Fibroblast of lung (primary cell): ENCODE measurements at places on chromosomes 6 and 20. TPM values are rescaled to one million over a fixed set of nuclear protein-coding genes. Genes with fewer than 3 reads are reported as not detected.

The VGLL2 gene
- not detected in 2 replicates for total RNA-seq

- DNase-seq, result no peak
Measured at GRCh38 chr6:167349631-167350274, 24.9 kb downstream of the TTLL2 start.

DNA sequence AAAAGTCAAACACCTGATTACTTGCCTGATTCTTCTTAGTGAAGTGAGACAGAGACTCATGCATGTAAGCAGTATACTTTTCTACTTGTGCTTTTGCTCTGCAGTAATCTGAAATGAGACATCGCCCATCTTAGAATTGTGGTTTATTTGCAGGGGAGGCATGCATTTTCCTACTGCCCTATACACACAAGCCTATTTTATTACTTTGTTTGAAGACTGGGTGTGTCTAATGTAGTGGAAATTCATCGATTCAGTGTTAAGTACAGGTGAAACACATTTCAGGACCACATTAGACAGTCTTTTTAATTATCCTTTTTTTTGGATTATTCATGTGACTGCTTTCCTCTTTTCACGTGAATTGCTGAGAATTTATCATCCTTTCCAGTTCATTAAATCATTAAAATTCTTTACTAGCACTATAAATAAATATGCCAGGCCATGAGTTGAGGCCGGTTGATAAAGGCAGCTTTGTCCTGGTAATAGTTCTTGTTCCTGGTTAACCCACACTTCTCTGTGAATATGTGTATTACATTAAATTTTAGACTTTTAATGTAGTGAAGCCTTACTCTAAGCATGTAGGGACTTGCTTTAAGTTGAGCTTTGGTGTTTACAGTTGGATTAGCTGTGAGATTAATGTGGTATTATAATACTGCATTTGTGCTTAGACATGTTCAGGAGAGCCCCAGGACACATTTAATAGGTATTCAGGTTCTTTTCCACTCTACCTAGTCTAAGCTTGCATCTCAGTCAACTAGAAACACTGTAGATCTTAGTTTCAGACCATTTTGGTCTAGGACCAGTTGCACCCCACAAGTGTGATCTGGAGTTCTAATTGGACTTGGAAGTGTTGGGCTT, 10.8 kb upstream of the BTBD3 start:
- peak; percentile 42 for DNase-seq

DNA sequence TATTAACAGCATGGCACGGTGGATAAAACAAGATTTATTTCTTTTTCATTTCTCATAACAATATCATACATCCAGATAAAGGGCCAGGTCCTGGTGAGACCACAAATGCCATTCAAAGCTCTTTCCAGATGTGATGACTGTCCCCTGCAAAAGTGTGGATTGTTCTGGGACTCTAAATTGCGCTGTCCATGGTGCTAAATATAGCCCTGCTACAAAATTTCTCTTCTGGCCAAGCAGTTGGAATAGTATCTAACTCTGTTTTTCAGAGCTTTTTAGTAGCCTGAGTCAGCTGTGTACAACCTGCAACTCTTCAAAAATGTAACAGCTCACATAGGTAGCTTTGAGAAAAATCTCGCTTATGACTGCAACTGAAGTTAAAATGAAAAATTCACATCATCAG, 115.8 kb downstream of the MANEA start:
- DNase-seq, result no peak

DNA sequence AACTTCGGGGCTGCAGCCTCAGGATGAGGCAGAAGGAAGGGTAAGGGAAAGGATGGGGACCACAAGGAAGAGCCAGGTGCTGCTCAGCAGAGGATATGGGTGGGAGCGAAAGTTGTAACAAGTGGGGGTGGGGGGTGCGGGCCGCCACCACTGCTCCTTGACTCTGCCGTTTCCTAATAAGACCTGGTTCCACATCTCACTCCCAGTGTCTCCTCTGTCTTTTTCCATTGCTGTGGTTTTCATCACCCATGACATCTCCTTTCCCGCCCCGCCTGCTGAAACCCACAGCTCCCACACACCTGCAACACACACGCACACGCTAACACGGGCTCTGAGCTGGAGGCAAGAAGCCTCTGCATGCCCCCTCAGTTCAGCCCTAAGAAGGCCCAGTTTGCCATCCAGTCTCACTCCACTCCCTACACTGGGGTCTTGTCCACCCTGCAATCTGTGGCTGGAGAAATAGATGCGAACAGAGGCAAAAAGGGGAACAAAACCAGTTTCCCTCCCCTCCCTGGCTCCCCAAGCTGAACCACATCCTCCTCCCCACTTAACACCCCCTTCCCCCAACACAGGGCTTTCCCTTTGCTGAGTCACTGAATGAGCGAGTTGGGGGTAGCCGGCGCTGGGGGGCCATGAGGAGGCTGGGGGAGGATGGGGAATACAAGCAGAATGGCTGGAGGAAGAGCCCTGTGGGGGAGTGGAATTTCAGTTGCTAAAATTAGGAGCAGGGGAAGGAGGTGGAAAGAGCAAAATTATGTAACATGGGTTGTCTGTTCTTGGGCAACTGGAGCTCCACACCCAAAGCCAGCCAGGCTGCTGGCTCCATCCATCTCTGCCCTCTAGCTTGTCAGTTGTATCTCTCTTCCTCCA, 11.5 kb downstream of the NFKBIL1 start:
- peak; percentile 29 for DNase-seq
